SK-MEL-5 (cell line): ENCODE measurements at places on chromosomes 4 and X.
A peak's percentile ranks its signal among the peaks of the same experiment; 100 is the strongest.

GRCh38 chr4:81453024-81453423 lies 18.7 kb downstream of the RASGEF1B start:
- DNase-seq = no peak

DNA sequence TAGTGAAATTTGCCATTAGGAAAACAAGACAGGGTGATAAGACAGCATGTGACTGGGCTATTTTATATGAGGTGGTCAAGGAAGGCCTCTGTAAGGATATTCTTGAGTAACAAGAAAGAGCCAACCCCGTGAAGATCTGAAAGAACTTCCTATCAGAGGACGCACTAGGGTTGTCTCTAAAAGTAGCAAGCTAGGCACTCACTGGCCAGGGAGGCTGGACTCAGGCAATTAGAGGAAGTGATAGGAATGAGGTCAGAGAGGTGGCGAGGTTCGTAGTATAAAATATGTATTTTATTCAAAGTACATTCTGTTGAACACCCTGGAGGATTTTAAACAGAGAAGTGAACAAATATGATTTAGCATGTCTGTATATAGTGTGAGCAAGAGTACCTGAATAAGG lies 4.6 kb downstream of the BMPR1B start:
- no peak for DNase-seq

- no peak for DNase-seq
Measured at GRCh38 chr4:7783541-7783940, 156.1 kb downstream of the AFAP1 start.

GRCh38 chr4:47498899-47499298 lies 13.8 kb downstream of the ATP10D start:
- no peak for DNase-seq

GRCh38 chr4:81358154-81358553 lies 113.6 kb downstream of the RASGEF1B start:
- no peak for DNase-seq

DNA sequence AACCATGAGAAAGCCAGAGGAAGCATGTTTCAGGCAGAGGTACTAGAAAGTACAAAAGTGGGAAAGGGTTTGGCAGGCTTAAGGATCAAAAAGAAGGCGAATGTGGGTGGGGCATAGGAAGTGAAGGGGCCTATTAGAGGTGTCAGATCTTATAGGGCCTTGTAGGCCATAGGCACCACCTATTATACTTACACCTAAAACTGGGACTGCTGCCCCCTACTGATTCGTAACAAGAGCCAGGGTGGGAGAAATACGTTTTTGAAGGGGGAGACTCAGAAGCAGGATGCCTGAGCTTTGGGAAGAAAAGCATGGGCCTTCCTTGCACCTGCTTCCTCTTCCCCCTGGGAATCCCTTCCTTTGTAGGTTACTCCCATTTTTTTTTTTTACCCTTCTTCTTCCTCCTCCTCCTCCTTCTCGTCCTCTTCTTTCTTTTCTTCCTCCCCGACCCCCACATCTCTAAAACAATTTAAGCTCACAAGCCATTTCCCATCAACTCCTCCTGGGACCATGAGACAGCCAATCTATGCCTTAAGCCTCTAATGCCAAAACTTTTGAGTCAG lies 40.7 kb upstream of the GPC3 start:
- peak; percentile 6 for DNase-seq
